Cerebellar nuclear complex (tissue), 1 donor: ENCODE measurements at places on chromosomes 2 and 18.

DNA sequence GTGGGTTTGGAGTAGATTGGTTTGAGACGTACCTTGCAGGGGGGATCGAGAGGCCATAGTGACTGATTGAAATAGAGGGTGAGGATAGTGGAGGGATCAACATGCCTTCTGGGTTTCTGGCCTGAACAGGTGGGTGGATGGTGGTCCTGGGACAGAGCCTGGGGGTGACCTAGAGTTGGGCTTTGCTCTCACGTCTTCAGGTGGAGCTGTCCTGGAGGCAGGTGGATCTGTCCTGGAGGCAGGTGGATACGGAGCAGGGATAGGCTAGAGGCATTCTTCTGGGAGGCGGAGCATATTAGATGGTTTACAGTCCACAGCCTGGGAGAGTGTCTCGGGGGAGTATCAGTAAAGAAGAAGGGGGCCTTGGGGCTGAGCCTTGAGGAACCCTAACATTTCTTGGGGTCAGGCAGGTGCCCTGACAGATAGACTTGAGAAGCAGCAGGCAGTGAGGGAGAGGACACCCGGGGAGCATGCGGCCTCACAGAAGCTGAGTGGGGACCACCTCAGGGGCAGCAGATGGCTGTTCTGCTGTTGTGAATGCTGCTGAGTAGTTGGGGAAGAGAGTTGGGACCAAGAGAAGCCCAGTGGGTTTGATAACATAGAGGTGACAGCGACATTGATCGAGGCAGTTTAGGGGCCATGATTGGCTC lies 1.6 kb downstream of the CAPN10 start:
- no peak for DNase-seq

DNA sequence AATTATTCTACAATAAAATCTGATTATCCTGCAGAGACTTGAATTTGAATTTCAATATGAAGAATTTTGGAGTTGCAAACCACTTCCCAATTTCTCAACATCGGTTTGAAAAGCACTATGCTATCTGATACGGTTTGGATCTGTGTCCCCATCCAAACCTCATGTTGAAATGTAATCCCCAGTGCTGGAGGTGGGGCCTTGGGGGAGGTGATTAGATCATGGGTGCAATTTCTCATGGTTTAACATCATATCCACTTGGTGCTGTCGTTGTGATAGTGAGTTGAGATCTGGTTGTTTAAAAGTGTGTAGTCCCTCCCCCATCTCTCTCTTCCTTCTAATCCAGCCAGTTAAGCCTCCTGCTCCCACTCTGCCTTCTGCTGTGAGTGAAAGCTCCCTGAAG lies 205.7 kb downstream of the NBAS start:
- no peak for DNase-seq

DNA sequence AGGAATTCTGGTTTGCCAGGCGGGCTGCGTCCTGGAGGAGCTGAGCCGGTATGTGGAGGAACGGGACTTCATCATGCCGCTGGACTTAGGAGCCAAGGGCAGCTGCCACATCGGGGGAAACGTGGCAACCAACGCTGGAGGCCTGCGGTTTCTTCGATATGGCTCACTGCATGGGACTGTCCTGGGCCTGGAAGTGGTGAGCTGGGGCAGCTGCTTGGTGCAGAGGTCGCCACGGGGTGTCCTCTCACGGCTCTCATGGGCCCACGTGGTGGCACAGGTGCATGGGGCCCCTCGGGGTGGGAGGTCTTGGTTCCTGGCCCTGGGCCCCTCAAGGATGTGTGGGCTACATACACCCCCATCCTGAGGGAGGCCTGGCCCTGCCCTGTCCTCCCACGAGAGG lies 9.2 kb downstream of the D2HGDH start:
- no peak for DNase-seq

GRCh38 chr2:85119900-85120299 lies 13.3 kb upstream of the TCF7L1 start:
- no peak for DNase-seq

- DNase-seq, result no peak
These were observed 69.4 kb upstream of the SMAD7 start for GRCh38 chr18:49020129-49020528.

GRCh38 chr2:62747169-62747568 lies 41.7 kb downstream of the EHBP1 start:
- no peak for DNase-seq

DNA sequence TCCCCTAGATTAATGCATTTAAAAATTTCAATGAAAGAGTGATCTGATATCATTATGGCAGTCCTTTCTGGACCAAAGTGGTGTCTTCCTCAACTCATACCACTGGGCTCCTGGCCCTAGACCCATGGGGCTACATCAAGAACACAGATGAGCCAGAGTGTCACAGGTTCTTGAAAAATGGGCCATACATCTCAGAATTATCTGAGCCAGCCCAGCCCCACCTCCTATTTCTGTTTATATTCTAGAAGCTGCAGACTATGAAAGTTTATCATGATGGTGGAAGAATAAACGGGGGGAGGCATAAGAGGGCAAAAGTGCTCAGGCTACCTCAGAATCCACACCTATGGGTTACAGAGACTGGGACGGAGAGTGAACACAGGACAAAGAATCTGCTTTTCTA lies 120.6 kb upstream of the TACR1 start:
- DNase-seq, result no peak

- DNase-seq, result no peak
These were observed 255.1 kb upstream of the LINC00305 start for GRCh38 chr18:64403784-64404503.

GRCh38 chr2:109168716-109169115 lies 39.7 kb downstream of the SH3RF3 start:
- DNase-seq, result no peak
